ENCODE measurements at places on chromosomes 2 and 18.

- DNase-seq = no peak
Measured at GRCh38 chr18:48059455-48060010, 129.1 kb upstream of the SMAD2 start.

DNA sequence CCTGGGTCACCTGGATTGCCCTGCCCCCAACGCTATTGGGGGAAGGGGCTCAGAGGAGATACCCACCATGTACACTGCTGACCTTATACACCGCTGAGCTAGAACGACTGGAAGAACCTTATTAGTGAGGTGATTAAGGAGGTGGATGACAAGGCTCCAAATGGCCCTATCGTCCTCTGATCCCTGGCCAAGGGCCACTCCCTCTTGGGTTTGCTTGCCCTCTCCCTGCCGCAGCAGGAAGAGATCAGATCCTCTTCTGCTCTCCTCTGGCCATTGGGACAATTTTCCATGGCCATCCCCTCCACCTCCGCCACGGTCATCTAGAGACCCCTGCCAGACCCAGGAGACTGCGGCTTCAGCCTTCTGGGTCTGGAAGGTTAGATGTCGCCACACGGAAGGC is 1.2 kb downstream of the ZNF514 start:
- no peak for DNase-seq

- DNase-seq = no peak
Measured at GRCh38 chr18:64678048-64678447, 529.2 kb upstream of the LINC00305 start.

GRCh38 chr18:72409903-72410302 is 134.2 kb downstream of the CBLN2 start:
- DNase-seq = no peak

- DNase-seq = no peak
Measured at GRCh38 chr2:191748528-191749180, 70.7 kb downstream of the NABP1 start.

- no peak for DNase-seq
Measured at GRCh38 chr18:61954096-61954746, 61.4 kb upstream of the RNF152 start.

- peak; percentile 78 for DNase-seq
Measured at GRCh38 chr2:191679818-191680600, 2.1 kb downstream of the NABP1 start.

DNA sequence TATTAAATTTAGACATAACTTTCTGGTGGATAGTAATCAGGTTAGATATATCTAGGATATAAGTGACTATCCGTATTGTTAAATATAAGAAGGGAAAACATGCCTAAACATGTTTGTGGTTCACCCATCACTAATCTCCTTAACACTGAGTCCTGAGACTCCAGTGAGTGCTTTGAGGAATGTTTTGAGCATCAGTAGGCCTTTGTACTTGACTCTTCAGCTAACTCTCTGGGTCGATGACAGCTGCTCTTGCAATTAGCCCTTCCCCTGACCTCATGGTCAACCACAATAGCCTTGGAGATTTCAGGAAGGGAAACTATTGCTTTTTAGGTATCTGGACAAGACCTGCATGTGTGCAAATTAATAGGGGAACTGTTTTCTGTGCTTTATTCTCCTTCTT is 716.8 kb downstream of the EPHA4 start:
- no peak for DNase-seq

DNA sequence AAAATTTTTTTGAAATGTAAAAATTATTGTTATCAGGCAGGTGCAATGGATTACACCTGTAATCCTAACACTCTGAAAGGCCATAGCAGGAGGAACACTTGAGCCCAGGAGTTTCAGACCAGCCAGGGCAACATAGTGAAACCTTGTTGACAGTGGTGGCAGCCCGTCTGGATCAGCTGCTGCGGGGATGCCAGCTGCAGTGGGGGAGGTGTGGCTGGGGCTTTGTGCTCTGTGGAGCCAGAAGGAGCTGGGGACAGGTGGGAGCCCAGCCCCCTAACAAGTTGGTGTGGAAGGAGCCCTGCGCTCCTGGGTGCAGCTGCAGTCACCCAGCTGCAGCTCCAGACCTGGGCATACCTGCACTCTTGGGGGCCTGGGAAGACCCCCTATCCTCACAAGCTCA is 182.4 kb upstream of the MC4R start:
- DNase-seq = no peak

GRCh38 chr2:101272045-101272784 is 19.5 kb downstream of the CNOT11 start:
- DNase-seq = no peak

- DNase-seq = no peak
Measured at GRCh38 chr2:109384308-109385271, 229.2 kb downstream of the SEPTIN10 start.

DNA sequence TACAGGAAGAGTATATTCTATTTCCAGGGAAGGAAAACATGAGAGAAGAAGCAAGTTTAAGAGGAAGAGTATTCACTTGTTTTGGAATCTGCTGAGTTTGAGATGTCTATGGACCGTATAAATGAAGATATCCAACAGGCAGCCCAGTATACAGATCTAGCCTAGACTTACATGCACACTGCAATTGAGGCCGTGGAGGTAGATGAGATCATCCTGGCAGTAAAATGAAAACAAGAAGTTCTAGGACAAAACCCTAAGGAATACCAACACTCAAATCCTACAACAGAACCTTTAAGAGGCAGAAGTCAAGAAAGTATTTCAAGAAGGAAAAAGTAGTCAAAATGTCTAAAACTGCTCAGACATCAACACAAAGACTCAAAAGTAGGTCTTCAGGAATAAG is 16.0 kb downstream of the GRB14 start:
- no peak for DNase-seq
